AG08395 (cell line): ENCODE measurements at places on chromosomes 11 and 22.

GRCh38 chr22:39622881-39623367 lies 52.4 kb downstream of the CACNA1I start:
- DNase-seq: peak; percentile 13

- DNase-seq: no peak
Measured at GRCh38 chr11:8789864-8790263, 107.3 kb downstream of the RPL27A start.

DNA sequence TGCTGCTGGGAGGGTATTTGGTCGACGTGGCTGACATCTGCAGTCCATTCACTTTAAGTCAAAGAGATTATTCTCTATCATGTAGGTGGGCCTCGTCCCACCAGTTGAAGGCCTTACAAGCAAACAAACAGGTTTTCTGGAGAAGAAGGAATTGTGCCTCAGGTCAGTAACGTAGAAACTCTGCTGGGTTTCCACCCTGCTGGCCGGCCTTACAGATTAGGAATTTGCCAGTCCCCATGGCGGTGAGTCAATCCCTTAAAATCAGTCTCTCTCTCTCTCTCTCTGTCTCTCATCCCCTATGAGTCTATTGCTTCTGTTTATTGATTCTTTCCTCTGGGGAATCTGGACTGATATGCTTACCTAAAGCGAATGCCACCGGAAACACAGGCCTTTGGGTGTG lies 75.4 kb upstream of the FGF3 start:
- DNase-seq: no peak

GRCh38 chr11:5767056-5767455 lies 13.0 kb downstream of the OR52N4 start:
- no peak for DNase-seq

DNA sequence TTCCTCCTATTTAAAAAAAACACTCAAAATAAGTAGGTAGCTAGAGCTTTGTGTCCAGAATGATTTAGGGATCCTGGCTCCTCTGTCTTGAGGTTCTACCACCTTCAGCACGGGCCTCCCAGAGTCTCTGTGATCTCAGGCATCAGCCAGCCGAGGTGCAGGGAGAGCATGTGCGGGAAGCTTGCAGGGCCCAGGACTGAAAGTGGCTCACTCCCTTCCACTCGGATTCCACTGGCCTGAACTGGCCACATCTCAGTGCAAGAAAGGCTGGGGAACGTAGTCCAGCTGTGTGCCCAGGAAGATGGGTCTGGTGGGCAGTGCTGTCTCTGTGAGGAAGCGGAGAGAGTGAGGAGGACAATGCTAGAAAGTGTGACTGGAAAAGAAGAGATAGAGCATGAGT lies 68.3 kb upstream of the MYOD1 start:
- DNase-seq: no peak

DNA sequence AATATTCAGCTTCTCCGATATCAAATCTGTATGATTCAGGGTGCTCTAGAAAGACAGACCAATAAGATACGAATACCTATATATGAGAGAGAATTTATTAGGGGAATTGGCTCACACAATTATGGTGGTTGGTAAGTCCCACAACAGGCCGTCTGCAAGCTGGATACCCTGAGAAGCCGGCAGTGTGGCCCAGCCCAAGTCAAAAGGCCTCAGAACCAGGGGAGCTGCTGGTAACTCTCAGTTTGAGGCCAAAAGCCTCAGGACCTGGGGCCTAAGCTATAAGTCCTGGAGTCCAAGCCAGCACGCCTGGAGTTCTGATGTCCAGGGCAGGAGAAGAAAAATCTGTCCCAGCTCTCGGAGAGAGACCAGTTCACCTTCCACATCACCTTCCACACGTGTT lies 318.7 kb downstream of the BRD1 start:
- DNase-seq: no peak

DNA sequence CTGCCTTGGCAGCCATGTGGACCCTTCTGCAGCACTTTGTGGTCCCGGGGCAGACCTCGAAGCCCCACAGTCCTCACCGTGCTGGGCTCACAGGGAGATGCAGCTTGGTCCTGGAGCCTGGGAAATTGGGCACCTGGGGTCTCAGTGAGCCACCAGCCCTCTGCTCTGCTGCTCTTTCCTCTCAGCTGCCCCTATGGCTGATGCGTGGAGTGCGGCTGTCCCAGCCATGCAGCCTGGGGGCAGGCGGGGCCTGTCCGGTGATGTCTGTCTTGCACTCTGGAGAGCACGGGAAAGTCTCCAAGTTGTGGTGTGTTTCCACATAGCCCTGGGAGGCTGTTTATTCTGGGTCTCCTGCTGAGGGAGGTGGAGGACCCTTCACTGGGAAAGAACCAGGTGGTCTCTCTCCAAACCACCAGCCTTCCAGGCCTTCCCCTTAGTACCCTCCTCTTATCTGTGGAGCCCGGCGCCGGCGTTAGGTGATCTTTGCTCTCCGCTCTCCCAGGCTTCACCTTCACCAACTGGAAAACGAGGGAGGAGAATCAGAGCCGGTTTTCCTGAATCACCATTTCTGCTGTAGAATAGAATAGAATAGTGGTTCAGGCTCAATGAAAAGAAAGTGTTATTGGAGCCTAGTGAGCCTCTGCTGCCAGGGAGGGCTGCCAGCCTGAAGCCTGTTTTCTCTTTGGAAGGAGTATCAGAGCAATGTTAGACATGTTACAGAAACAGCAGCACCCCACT lies 41.2 kb upstream of the GRAMD4 start:
- peak; percentile 64 for DNase-seq

- DNase-seq: no peak
Measured at GRCh38 chr22:17891481-17892167, 117.4 kb upstream of the BID start.

GRCh38 chr22:26561756-26562417 lies 28.0 kb downstream of the TPST2 start:
- DNase-seq: no peak

DNA sequence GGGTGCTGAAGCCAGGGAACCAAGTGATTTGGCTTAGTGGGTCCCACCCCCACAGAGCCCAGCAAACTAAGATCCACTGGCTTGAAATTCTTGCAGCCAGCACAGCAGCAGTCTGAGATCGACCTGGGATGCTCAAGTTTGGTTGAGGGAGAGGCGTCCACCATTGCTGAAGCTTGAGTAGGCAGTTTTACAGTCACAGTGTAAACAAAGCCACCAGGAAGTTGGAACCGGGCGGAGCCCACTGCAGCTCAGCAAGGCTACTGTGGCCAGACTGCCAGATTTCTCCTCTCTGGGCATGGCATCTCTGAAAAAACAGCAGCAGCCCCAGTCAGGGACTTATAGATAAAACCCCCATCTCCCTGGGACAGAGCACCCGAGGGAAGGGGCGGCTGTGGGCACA lies 424.1 kb upstream of the TENM4 start:
- no peak for DNase-seq

DNA sequence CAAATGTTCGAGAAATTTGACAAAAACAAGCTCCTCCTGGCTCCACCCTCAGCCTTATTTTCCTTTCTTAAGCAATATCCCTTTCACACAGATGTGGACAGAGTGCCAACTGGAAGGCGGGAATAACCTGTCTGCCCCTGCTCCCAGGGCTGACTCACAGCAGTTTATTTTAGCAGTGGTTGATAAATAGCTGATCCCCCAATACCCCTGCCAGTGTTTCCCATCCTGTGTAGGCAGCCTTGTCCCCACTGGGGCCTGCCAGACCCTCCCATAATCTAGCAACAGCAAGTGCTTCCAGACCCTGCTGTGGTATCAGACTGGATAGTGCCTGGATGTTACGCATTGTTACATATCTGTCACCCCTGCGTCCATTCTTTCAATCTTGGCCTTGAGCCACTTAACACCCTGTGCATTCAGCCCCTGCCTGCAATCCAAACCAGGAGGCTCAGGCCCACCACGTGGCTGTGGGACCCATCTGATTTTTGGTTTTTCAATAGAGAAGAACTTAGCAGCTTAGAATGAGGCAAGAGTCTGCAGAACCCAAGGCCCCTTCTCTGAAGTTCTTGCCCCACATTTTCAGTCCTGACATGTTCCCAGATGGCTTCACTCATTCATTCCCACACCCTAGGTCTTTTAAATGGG lies 53.7 kb downstream of the PARVA start:
- peak; percentile 66 for DNase-seq

DNA sequence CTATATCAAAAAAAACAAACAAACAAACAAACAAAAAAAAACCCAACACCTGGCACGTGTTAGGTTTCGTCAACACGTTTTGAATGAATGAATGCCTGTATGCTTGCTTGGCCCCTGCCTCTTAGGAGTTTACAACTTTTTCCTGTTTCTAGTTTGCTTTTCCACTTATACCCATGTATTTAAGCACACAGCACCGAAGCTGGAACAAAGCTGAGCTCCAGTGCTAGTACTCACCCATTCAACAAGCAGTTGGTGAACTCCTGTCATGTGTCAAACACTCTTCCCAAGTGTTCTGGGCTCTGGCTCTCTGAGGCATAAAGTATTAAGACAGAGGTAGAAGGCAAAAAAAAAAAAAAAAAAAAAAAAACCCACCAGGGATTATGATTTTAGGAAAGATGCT lies 599.3 kb downstream of the BUD13 start:
- no peak for DNase-seq

GRCh38 chr22:26559961-26560575 lies 29.9 kb downstream of the TPST2 start:
- no peak for DNase-seq

DNA sequence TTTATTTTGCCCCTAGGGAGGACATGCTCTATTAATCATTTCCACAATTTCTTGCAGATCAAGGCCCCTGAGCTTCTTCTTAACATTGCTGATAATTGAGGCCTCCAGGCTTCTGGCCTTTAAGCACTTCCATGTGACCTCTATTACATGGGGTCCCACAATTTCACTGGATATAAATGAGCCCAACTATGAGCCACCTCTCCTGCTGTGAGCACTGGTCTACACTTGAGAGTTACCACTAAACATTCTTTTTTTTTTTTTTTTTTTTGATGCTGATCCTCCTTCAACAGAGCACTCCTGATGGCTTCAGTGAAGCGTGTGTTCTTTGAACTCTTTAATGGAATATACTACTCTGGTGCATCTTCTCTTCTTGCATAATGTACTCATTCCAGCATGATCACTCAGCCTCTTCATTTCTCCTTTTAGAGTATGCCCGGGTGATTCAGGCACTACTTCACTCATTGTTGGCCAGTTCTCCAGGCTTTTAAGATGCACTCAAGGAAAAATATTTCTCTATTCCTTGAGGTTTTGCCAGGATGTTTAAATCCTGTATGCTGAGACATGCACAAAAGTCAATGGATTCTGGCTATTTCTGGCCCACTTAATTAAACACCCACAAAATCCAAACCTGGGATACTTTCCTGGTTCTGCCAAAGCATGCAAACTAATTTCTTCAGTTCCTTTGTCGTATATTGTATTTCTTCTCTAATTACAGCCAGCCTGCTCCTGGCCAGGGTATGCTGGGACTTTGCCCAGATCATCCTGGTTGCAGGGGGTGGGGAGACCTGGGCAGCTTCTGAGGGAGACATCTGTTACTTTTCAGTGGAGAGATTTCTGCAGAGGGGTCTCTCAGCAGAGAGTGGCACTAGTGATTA lies 257.8 kb upstream of the LUZP2 start:
- DNase-seq: peak; percentile 77

DNA sequence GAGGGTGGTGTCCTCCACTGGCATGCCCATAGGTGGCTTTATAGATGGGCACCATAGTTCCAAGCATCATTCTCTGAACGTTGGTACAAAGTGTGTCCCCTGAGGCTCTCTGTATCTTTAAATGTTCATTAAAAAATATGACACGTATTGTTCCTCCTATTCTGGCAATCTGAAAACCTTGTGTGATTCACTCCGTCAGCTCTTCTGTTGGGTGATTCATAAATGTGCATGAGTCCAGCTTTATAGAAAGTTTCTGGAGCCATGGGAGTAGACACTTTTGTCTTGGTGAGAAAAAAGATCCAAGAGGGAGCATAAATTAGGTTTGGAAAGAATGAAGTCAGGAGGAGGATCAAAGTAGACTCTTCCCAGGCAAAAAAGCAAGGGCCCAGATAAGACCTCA lies 728.8 kb downstream of the NELL1 start:
- DNase-seq: no peak

DNA sequence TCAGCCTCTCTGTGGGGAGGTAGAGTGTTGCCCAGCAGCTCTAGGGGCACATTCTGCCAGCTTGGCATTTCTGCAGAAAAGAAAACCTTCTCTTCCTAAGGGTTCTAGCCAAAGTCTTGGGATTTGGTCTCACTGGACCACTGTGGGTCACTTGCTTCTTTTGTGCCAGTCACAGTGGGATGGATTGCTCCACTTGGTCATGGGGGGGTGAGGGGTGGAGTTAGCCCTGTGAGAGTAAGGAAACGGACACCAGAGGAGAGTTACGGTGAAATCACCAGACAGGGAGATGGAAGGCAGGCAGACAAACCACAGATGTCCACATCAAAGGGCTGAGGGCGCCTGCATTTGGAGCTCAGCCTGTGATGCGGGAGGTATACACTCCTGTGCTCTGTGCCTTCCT lies 10.8 kb downstream of the SGSM1 start:
- no peak for DNase-seq

GRCh38 chr11:44426119-44426518 lies 116.2 kb upstream of the ALX4 start:
- DNase-seq: no peak

DNA sequence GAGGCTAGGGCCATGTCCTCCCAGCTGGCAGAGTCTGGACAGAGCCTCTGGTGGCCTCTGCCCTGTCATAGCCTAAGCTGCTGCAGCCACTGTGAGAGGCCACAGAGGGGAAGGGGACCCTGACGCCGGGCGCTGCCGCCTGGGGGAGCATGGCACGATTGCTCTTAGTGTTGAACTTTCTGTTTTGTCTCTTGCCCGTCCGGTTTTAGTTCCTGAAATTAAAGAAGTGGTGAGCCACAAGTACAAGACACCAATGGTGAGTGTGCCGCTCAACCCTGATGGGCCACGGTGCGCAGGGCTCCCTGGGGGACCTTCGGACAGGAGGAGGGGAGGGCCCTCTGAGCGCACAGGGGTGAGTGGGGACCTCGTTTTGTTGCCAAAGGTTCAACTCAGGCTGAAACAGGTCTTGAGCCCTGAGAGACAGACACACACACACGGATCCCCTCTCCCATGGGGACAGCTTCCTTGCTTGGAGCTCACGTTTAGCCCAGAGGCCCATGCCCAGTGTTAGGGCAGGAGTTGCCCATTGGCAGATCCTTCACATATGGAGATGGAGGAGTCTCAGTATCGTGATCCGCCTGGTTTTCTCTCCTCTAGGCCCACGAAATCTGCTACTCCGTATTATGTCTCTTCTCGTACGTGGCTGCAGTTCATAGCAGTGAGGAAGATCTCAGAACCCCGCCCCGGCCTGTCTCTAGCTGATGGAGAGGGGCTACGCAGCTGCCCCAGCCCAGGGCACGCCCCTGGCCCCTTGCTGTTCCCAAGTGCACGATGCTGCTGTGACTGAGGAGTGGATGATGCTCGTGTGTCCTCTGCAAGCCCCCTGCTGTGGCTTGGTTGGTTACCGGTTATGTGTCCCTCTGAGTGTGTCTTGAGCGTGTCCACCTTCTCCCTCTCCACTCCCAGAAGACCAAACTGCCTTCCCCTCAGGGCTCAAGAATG lies 23.8 kb downstream of the MYBPC3 start:
- no peak for DNase-seq

- DNase-seq: no peak
Measured at GRCh38 chr11:63887386-63887999, 29.5 kb downstream of the RCOR2 start.

GRCh38 chr22:49269928-49270327 lies 557.7 kb downstream of the BRD1 start:
- no peak for DNase-seq
